ENCODE measurements at places on chromosomes 12 and 14. TPM values are rescaled to one million over a fixed set of nuclear protein-coding genes. Genes with fewer than 3 reads are reported as not detected.

- no peak for DNase-seq
Measured at GRCh38 chr14:66495218-66496098, 9.3 kb downstream of the CCDC196 start.

- DNase-seq, result no peak
Measured at GRCh38 chr12:13734584-13735152, 246.7 kb downstream of the GRIN2B start.

GRCh38 chr12:96056646-96057455 lies 21.5 kb upstream of the LTA4H start:
- DNase-seq, result no peak

GRCh38 chr14:21098076-21098891 lies at the start of gene ZNF219:
Gene ZNF219 (minus strand): TSS chr14:21098655. CDS start chr14:21093591, 5,064 bp downstream.
- no peak for DNase-seq

DNA sequence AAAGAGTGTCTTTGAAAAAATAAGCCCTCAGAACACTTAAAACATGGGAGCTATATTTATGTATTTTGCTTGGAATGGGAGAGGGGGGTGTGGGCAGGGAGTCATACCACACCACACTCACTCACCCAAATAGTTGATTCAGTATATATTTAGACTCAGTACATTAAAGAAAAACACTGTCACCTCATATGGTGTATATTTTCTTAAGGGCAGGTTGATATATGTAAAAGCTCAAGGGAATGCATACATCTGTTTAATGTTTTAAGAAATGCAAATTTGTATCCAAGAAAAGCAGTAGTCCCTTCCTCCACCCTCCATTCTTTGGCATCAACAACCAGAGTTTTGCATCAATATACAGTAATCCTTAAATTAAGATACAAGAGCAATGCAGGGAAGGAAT lies 1.4 kb downstream of the NFYB start:
- DNase-seq, result no peak

DNA sequence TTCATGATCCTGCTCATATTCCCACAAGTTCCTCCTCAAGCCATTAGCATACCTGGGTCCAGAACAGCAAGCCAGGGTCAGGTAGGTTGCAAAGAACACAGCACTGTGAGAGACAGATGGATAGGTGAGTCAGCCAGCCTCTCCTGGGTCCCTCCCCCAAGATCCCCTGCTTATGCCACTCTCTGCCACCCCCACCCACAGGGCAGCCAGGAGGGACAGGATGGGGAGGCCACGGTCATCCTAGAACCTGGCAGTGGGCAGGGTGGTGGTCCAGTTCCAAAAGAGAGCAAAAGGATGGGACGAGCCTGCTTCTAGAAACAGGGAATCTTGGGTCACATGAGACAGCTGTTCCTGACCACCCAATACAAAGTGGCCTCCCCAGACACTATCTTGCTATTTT lies 12.7 kb downstream of the FAIM2 start:
- DNase-seq, result no peak

DNA sequence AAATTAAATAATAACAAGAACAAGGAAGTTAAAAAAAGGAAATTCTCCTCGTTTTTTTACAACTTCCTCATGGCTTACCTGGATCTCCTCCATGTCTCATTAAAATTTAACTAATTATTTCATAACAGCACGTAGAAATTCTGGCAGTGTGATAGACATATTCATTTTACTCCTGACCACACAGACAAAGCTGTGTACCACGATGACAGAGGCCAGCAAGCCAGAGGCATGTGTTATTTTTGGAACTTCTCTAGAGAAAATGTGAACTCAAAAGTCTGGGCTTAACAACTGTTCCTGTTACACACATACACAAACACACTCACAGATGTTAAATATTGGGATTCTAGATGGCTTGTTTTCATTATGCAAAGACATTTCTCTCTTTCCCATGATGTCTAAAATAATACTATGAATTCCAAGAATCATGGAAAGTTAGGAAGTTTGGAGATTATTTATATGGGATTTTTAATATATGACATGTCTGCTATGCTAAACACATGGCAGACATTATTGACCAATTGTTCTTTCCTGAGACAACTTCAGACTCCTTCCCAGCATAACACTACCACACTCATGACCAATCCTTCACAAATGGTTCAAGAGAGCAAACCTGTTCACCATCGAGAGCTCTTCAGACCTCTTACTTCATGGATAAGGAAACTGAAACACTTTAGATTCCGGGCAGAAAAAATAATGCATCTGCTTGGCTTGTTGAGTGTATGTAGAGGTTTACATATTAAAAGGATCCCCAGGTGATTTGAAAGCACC lies 158.7 kb downstream of the DACT1 start:
- DNase-seq, result no peak

DNA sequence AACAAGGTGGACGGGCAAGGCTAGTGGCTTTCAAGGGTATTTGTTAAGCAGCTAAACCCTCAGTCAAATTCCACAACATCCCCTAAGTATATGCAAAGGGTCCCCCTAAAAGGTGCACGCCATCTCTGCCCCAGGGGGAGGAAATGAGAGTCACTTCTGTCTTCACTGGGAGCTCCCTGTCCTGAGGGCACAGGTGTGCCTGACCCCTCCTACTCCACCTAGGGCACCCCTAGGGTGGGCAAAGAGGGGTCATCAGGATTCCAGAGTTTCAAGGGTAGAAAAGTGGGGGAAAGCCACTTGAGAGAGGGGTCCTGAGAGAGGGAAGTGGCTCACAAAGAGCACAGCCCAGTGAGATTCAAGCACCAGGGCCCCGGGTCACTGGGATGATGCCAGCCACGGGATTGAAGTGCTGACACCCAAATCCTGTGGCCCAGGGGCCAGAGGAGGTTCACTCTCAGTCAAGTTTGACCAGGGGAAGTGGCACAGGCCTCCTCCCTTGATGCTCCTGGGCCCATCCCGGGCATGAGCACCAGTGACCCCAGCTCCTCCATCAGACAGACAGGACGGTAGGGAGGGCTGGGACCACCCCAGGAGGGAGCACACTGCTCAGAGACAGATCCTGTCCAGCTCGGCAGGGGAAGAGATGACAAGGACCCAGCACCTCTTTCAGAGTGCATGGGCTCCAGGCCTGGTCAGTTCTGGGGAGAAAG lies 82.3 kb upstream of the BCL11B start:
- DNase-seq, result no peak

PTPRO gene
- polyA plus RNA-seq, result 217 TPM

RPS6KL1 gene
- 0.89 TPM for polyA plus RNA-seq

TAS2R9 gene
- not detected for polyA plus RNA-seq

WNT5B gene
- polyA plus RNA-seq, result 22.9 TPM
